Endothelial cell of umbilical vein (primary cell): ENCODE measurements at places on chromosomes 2 and 18.

- no peak for DNase-seq
Observed at GRCh38 chr2:42842466-42842865, 50.1 kb upstream of the HAAO start.

- no peak for DNase-seq
Observed at GRCh38 chr2:27377618-27378095, 2.9 kb downstream of the ZNF513 start.

DNA sequence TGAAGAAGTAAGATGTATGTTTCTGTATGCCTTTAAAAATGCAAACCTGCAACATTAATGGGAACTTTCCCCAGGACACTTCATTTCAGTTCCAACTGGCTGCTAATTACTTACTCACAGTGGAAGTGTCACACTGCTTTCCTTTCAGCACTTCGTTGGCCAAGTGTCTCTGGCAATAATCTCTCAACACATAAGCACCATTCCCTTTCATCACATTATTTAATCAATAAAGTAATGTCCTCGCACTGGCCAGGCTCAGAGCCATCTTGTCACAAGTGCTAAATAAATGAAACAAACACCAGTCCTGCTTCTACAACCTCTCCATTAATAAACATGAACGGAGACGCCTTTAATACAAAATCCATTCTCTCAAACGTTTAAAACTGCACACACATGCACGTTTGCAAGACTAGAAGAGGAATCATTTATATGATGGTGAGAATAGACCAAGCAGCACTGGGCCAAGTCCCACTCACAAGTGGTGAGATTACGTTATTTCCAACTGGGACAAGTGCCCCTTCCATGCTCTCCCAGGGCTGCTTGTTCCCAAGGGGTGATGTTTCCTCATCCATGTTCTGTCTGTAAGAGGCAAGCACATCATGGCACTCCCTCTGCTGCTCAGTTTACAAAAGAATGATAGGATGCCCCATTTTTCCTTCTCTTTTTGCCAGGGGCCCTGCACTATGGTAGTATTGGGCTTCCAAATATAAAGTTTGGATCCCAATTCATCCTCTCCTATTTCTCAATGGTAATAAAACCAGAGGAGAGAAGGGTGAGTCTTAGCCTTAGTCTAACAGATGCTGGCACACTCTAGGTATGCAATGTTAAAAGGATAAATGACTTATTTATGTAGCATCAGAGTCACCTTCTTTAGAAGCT is 56.8 kb upstream of the ETAA1 start:
- no peak for DNase-seq

GRCh38 chr2:216932113-216932862 is 72.4 kb upstream of the TNP1 start:
- DNase-seq, result no peak

- DNase-seq, result no peak
Observed at GRCh38 chr2:223635080-223635479, 32.9 kb upstream of the SCG2 start.

DNA sequence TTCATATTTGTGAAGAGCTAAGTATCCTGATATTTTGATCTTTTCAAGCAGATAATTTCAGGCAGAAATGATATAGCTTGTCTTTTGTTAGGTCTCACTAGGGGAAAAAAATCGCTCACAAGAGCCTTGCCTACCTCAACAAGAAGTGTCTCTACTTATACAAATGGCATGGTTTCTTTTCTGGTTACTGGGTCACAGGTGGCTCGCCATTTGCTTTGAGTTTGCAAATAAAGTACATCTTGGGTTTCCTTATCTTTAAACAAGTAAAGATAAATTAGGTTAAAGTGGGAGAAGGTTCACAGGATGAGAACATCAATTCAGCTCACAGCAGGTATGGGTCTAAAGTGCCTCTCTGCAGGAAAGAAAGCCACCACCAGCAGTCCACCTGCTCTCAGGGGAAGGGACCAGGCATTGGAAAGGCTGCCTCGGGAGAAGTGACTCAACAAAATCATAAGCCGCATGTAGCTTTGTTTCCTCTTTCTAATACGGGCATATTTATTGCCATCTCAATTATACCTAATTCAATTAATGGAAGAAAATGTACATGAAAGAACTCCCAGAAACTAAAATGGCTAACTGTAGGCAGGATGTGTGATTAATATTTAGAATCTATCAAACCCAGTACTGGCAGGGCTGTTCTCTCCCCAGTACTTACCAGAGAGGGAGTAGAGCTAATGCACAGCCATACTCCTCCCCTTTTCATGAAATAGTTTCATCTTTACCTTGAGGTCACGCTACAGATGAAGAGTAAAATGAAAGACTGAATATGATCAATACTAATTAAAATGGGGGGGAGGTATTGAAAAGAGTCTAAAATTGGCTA is 28.3 kb downstream of the CDC42EP3 start:
- peak; percentile 33 for DNase-seq

GRCh38 chr2:53549497-53549896 is 218.1 kb upstream of the CHAC2 start:
- no peak for DNase-seq

DNA sequence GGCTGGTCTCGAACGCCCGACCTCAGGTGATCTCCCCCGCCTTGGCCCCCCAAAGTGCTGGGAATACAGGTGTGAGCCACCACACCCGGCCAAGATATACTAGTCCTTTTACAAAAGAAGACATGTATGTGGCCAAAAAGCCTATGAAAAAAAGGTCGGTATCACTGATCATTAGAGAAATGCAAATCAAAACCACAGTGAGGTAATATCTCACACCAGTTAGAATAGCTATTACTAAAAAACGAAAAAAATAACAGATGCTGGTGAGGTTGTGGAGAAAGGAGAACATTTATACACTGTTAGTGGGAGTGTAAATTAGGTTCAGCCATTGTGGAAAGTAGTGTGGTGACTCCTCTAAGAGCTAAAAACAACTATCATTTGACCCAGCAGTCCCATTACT is 26.4 kb downstream of the KLHL23 start:
- no peak for DNase-seq
